ENCODE measurements at places on chromosomes 7 and 10.

DNA sequence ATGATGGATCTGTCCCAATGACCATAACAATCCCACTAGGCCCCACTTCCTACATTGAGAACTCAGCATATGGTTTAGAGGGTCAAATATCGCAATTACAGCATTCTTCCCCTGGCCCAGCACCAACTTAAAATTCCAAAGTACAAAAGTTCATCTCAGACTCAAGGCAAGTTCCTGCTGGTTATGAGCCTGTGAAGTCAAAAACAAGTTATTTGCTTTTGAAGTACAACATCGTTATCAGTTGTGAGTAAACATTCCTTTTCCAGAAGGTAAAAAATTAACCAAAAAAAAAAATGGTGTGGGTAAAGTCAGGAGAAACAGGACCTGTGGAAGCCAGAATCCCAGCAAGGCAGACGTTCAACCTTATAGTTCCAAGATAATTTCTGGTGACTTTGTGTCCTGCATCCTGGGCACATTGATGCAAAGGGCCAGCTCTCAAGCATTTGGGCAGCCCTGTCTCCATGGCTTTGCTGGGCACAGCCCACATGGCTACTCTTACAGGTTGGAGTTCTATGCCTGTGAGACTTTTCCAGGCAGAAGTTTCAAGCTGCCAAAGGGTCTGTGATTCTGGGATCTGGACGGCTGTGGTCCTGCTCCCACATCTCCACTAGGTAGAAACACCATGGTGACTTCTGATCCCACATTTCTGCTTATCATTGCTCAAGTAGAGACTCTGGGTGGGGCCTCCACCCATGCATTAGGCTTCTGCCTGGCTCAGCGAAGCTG lies 37.5 kb downstream of the AKR1C8 start:
- DNase-seq: no peak

GRCh38 chr7:111639934-111640333 lies 77.6 kb upstream of the IMMP2L start:
- no peak for DNase-seq

DNA sequence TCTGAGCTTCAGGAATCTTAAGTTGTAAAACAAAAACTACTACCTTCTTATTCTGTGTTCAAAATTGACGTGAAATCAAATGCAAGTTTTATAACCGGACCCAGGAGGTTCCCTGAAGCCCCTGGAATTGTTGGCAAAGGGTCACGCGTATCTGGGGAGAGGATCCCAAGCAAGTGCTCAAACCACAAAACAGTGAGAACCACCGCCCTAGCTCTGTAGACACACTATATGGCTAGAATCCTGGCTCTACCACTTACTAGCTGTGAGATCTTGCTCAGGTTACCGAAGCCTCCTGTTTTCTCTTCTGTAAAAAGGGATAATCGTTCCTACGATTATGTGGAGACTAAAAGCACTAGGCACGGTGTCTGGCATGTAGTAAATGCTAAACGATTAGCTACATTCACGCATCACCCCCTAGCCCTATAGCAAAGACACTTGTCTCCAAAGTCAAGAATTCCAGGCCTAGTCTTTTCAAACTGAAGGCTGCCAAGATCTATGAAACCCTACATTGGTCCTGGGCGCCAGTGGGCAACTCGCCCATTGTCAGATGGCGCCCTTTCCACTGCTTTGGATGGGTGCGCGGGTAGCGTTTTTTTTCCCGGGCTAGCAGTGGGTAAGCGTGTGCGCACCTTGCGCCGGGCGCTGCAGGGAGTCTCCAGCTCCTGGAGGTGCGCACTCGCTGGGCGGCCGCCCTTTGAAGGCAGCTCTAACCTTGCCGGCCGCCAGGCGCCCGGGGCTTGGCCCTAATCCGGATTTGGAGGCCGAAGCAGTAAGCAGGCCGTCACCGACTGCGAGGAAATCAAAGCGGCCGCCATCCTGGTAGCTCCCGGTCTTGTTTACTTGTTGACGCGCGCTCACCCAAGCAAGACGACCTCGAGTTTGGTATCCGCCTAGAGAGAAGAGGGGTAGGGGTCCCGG lies 11.6 kb upstream of the NKX2-3 start:
- DNase-seq: no peak

DNA sequence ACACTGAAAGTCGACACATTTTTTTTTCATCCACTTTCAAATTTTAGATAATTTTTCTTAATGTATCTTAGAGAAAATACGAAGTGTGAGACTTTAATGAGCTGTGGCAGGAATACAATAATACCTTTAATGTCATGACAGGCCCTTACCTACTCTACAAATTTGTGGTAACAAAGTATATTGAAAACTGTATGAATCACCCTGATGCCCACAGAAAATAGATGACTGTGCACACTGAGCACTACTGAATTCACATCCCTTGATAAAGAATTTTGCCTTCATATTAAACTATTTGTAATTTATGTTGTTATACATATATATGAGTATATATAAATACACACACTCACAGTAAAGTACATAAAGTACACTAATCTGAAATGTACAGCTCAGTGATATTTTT lies 51.7 kb downstream of the AKR1D1 start:
- no peak for DNase-seq

DNA sequence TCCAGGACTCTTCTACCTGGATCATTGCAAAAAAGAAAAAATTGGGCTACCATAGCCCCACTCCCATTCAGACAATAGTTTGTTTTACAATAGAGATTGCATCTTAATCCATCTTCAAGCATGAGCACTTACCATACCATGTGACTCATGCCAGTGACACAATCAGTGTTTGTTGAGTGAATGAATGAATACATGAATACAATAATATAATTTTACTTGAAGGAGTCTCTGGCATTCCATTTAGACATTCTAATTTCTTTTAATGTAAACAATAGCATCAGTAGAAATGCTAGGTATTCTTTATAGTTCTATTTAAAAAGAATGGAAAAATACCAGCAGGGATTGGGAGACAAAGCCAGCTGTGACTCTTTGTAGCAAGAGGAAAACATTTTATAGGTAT lies 141.6 kb upstream of the AKR1E2 start:
- no peak for DNase-seq

DNA sequence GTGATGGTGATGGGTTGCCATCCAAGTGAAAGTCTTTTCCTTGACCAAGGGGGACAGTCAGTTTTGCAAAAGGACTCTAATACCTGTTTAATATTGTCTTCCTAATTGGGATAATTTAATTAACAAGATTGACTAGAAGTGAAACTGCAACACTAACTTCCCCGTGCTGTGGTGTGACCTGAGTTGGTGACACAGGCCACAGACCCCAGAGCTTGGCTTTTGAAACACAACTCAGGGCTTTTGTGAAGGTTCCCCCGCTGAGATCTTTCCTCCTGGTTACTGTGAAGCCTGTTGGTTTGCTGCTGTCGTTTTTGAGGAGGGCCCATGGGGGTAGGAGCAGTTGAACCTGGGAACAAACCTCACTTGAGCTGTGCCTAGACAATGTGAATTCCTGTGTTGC lies 6.9 kb downstream of the PPIF start:
- no peak for DNase-seq

- DNase-seq: no peak
These were observed 45.9 kb upstream of the KLF6 start for GRCh38 chr10:3830946-3831345.

- no peak for DNase-seq
These were observed 168.0 kb upstream of the ZNF32 start for GRCh38 chr10:43816351-43817321.

GRCh38 chr10:77504196-77504872 lies 133.3 kb downstream of the KCNMA1 start:
- DNase-seq: no peak

DNA sequence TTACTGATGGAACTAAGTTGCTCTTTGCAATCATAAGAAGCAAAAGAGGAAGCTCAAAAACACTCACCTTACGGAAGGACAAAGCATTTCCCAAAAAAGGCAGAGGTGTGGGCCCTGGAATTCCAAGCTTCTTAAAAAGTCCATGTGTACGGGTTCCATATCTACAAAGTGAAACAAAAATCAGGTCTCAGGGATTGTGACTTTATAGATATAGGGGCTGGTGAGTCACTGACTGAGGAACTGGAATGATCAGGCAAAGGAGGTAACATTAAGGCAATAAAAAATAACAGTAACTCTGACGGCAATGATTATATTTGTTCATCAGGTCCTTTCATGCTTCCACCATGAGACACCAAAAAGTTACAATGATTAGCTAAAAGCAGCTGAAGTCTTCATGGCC lies 4.0 kb downstream of the CYP3A7 start:
- no peak for DNase-seq

- no peak for DNase-seq
These were observed 3.7 kb upstream of the CXCL12 start for GRCh38 chr10:44388641-44389040.

GRCh38 chr10:93267521-93267920 lies 193.8 kb downstream of the CYP26A1 start:
- no peak for DNase-seq

GRCh38 chr7:132678656-132679055 lies 102.4 kb upstream of the PLXNA4 start:
- DNase-seq: no peak

GRCh38 chr7:47932016-47932415 lies 16.2 kb downstream of the PKD1L1 start:
- DNase-seq: no peak

GRCh38 chr7:27146491-27147198 lies 929 bp downstream of the HOXA6 start:
- no peak for DNase-seq

DNA sequence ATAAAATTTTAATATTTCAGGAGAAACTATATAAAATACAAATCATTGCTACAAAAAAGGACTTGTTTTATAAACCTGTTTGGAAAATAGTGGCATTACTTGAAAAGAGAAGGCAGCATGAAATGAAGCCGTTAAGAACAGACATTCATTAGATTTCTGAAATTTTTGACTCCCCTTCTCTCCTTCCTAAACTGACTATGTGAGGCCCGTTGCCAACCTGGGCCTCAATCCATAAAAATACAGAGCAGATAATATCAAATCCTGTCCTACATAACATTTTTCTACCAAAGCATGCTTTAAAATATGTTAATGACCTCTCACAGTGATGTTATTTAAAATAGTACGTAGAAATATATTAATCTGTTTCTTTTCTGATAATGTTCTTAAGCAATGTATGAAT lies 34.5 kb upstream of the ING3 start:
- DNase-seq: no peak

DNA sequence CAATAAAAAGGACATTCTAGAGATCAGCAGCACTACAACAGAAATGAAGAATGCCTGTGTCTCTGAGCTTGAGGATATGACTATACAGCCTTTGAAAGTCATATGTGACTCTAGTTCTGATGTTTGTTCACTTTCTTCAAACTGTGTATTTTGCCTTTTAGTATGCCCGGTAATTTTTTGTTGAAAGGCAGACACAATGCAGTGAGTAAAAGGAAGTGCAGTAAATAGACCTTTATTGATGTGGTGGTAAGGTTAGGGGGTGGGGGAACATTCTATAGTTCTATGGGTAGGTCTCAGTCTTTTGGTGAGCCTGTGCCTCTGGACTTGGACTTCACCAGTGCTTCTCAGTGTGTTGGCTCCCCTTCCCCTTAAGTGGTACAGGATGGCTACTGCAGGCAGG lies 143.5 kb upstream of the CDC14C start:
- no peak for DNase-seq

- DNase-seq: no peak
These were observed 245.0 kb downstream of the MGMT start for GRCh38 chr10:129712000-129712399.

GRCh38 chr10:124338276-124338925 lies 80.3 kb downstream of the OAT start:
- DNase-seq: no peak

- no peak for DNase-seq
These were observed 675.6 kb downstream of the MAGI2 start for GRCh38 chr7:78777829-78778228.

DNA sequence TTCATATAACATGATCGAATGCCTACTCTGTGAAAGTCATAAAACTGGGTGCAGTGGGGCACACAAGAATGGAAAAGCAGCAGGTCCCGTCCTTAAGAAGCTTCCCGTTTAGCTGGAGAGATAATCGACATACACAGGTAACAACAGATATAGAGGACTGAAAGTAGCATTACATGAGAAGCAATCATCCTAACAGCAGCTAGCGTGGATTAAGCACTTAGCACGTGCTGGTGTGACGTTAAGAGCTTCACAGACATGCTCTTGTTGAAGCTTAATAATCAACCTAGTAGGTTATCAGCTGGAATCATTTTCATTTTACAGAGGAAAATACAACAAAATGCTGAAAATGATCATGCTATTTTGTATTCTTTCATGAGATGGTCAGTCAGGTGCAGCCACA lies 184.8 kb downstream of the GPAM start:
- no peak for DNase-seq

DNA sequence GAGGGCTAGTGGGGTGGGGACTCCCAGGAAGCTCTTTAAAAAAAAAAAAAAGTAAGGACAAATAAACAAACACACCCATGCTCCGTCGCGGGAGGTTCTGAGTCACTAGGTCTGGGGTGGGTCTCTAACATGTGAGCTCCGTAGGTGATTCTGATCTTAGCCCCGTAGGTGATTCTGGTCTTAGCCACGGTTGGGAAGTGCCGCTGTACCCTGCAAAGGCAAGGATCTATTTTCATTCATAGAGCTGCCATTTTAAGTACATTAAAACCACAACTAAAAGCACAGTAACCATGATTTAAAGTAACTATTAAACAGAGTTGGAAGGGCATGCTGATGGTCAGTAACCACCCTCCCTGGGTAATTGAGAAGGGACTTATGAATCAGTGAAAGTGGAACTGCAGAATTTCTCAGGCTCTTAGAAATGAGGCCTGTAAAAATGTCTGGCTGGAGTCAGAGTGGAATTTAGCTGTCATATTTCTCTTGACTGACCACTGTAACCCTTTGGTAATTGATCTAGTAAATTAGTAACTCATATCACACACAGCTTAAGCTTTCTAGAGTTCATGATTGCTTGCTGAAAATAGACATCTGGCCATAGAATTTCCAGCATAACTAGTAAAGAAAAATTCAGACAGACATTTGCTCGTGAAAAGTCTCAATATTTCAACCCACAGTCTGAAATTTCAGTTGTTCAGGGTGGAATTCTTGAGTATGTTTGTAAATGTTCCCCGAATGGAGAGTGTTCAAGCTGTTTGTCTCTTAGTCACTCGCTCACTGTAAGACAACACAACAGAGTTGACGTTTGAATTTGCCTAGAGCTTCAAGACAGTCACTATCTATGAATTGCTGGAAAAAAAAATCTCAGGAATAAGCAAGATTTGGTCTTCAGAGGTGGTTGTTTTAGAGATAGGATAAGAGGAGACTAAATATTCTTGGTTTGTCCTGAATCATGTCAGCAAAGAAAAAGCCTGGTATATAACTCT lies 34.2 kb upstream of the TCF7L2 start:
- no peak for DNase-seq

GRCh38 chr7:100190048-100190711 lies 12.5 kb downstream of the STAG3 start:
- no peak for DNase-seq

DNA sequence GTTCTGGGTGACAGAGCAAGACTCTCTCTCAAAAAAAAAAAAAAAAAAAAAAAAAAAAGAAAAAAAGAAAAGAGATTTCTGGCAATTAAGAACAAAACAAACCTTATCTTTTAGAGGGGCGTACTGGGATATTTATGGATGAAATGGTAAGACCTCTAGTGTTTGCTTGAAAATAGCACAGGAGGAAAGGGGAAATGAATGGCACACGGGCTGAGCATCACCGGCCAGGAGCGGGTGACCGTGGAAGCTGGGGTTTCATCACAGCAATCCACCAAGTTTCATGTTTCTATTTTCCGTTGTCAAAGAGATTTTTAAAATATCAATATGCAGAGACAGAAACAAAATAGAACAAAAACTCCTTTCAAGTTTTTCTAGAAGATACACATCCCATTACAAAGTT lies 105.6 kb downstream of the SVIL start:
- no peak for DNase-seq
